ENCODE measurements at places on chromosomes 3 and 15.
A peak's percentile ranks its signal among the peaks of the same experiment; 100 is the strongest.

DNA sequence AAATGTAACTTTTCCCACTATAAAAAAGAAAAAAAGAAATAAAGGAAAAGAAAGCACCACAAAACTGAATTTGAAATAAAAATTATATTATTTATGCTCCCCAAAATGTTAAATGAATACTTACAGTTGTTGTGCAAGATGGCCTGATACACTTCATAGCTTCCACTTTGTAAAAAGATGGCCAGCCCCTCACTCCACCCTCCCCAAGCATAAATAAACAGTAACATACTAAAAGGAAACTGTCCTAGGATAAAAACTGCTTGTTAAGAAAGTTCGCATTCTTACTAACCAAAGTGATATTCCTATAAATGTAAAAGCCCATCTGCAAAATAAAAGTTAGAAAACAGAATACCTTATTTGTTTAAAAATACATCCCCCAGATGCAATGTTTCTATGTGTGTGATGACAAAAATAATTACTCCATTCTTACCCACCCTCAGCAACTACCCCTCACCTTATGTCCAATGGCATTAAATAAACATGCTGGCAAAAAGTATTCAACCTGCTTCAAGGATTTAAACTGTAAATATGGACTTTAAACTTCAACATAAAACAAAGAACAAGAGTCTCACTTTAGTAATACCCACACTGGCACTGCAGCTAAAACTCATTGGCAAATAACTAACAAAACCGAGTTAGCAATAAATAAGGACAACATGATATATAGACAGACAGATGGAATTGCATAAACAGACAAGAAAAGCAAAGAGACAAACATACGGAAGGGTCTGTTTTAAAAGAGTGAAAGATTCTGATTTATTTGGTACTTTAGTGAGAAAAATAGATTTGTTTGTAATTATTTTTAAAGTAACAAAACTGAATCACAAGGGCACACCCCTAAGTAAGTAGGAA is 47.7 kb downstream of the ZBTB20 start:
- DNase-seq: no peak

GRCh38 chr3:81910244-81910852 is 148.9 kb upstream of the GBE1 start:
- no peak for DNase-seq

DNA sequence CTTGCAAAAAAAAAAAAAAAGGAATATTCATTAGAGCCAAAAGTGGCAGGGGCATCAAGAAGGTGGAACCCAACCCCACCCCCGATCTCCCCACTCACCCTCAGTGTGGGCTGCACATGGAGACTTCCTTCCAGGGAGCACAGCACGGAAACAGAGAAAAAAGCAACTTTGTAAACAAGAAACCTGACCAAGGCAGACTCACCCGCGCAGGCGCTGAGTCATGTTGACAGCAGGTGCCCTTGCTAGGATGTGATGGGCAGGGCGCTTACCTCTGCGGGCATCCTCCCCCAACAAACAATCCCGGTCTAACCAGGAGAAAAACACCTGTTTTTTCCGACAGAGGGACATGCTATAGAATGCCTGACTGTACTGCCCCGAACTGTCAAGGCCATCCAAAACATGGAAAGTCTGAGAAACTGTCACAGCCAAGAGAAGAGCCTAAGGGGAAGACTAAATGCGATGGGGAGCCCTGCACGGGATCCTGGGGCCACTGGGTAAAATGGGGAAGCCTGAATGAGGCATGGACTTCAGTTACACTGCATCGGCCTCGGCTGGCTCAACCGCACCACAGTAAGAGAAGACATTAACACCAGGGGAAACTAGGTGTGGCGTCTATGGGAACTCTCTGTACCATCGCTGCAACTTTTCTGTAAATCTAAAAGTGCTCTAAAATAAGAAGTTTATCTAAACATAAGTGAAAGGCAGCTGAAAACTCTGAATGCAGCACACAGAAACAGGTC is 66.7 kb upstream of the GATA2 start:
- no peak for DNase-seq

DNA sequence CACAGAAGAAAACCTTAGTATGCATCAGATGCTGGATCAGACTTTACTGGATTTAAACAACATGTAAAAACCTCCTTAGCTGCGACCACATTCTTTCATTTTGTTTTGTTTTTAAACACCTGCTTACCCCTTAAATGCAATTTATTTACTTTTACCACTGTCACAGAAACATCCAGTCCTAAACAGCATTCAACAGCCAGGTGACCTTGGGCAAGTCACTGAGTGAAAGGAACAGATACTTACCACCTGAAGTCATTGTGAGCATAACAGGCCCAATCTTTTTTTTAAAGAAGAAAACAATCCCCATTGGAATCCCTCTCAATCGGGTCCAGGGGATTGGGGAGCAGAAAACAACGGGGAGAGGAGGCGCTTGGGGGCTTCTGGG is 390 bp downstream of the STARD5 start:
- no peak for DNase-seq

GRCh38 chr15:24832282-24832681 is 122.5 kb upstream of the SNRPN start:
- DNase-seq: no peak

- DNase-seq: no peak
Observed at GRCh38 chr15:78338781-78339180, 1.4 kb upstream of the CRABP1 start.

DNA sequence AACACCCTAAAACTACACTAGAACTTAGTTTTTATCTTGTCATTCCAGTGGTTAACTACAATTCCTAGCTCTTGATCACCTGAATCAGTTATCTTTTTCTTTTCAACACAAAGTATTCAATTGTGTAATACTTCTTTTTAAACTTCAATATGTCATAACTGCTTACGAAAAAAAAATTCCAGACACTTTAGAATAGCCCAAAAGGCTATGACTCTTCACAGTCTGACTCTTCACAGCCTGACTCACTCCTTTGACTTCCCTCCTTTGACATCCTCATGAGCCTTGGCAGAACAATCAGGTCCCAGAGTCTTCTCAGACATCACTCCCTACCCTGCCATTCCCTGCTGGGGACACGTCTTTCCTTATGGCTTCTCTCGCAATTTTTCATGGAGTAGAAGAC is 727.1 kb downstream of the ROBO1 start:
- no peak for DNase-seq

- DNase-seq: no peak
Observed at GRCh38 chr15:50249704-50250103, 15.8 kb downstream of the HDC start.

DNA sequence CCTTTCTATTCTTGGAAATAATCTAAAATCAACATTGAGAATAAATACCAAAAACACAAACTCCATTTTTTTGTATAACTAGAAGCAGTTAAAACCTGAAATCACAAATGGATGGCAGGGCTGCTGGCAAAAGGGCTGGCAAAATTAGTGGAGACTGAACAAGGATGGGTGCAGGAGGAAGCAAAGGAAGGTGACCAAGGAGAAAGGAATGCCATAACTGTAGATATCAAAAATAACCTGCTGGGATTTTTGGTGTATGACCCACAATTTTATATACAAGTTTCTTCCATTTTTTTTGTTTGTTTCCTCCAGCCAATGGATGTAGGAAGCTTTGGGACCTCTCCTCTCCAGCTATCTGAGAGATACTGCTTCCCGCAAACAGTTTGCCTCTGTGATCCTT is 12.7 kb downstream of the CFAP44 start:
- DNase-seq: no peak

- no peak for DNase-seq
Observed at GRCh38 chr15:52609593-52609992, 40.8 kb upstream of the ARPP19 start.

DNA sequence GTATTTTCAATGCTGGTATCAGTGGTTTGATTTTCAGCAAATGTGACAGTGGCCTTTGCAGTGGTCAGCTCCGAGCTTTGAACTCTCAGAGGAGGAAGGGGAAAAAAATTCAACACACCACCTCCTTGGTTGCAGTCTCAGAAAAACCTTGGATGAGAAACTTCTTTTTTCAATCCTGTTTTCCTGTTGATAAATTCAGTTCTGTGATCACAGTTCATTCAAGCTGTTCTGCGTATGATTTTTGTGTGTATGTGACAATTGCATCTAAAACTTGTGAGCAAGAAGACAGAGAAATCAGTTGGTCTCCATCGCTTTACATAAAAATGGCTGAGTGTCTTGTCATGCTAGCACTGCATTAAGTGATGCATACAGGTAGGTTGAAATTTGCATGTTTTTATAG is 19.2 kb downstream of the ZBTB38 start:
- no peak for DNase-seq

- no peak for DNase-seq
Observed at GRCh38 chr15:69107025-69107620, 53.3 kb upstream of the GLCE start.

GRCh38 chr3:32381922-32382321 is 9.7 kb upstream of the CMTM7 start:
- no peak for DNase-seq

- peak; percentile 40 for DNase-seq
Observed at GRCh38 chr15:66698318-66698961, 3.6 kb upstream of the SMAD6 start.

DNA sequence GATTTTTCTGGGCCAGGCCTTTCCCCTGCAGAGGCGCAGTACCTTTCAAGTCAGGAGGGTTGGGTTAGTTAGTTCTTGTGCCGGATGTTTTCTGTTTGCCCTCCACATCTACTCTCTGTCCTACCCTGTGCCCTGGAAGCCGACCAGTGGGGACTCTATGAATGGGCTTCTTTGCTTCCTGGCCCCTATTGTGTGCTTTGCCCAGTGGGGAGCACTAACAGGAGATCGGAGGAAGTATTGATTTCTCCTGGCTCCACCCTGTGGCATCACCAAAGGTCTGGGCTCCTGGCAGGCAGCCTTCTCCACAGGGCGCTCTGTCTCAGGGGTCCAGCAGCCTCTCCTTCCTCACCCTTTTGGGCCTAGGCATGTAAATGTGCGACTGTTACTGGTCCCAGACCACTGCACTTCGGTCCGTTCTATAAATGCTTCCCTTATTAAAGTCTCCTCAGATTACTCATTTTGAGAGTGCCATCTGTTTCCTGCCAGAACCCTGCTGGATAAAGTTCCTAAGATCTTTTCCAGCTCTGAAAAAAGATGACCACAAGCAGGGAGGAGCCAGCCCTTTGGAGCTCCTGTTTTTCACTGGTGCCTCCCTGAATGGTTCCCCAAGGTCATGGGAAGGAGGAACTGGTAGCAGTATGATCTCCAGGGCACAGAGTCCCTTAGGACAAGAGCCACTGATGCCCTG is 44.5 kb downstream of the CTDSPL start:
- DNase-seq: no peak

GRCh38 chr15:59170295-59171066 is 36.2 kb upstream of the LDHAL6B start:
- no peak for DNase-seq

Data from CMK (cell line).